MM.1S (cell line): ENCODE measurements at places on chromosomes 7 and 10.

DNA sequence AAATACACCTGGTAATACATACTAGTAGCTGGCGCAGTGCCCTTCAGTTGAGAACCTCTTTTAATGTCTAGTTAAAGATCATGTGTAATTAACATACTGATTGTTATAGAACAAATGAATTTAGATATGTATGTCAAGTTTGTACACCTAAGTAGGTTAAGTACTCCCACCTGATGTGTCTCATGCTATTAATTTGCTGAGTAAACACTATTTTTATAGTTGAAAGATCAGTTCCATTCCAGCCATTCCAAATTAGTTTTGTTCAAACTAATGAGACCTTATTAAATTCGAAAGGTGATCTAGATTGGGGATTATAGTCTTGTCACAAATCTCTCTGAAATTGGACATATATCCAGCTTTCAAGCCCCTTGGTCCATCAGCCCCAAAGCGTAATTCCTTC, 710.0 kb downstream of the LRMDA start:
- H3K4me1 ChIP-seq, result no peaks in the 10 kb centered on the region
- no peak for DNase-seq
- no peaks in the 10 kb centered on the region for H3K27me3 ChIP-seq
- H3K36me3 ChIP-seq, result no peaks in the 10 kb centered on the region
- no peak overlapping the region for H3K4me3 ChIP-seq

DNA sequence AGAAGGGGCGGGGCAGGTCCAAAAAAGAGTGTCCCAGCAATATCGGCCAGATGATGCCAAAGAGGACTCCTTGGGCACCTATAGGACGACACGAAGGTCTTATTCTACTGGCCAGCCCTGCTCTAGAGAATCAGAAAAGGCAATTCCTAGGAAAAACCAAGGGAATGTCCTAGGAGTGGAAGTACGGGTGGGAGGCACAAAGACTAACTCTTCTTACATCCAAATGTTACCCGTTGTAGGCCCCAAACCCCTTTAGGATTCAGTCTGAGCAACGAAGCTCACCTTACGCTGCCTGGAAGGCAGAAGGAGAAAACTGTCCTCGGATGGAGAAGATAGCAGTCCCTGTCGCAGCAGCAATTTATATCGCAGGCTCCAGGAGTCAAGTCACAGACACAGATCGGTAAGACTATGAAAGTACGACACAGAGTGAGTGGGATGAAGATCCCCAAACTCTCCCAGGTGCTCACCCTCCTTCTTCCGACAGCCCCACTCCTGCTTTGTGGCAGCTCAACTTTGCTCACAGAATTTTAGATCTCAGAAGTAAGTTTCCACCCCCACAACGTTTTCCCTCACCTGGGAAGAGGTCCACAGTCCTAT, 558 bp downstream of the TCTN3 start:
- H3K4me3 ChIP-seq, result peak overlapping the region; percentile 97
- H3K27ac ChIP-seq, result peak overlapping the region; percentile 58; the same call in 1 of the 2 replicates
- H3K27me3 ChIP-seq, result no peaks in the 10 kb centered on the region
- no peaks in the 10 kb centered on the region for H3K36me3 ChIP-seq
- DNase-seq, result peak; percentile 14

DNA sequence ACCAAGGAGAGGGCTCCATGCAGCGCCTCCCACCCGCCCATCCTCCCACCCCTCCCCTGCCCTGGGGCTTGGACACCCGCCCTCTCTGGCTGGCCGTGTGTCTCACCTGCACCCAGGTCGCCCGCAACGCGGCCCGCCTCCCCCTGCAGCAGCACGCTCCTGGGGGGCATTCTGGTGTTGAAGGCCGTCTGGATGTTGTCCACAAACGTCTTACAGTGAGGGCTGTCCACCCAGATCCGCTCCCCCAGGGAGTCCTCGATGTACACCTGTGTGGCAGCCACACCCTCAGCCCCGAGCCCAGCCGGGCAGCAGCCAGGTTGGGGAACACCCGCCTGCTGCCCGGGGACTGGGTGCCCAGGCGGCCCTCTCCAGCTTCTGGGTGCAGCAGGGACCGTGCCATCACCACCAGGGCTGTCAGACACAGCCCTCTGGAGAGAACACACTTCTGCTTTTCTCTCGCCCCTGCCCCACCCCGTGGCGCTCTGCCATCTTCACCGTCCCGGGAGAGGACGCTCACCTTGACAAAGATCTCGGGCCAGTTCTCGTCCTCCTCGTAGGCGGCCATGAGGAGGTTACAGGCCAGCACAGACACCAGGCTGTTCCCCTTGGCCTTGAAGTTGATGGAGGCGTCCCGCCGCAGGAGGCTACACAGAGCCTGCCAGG, 4.7 kb downstream of the INTS1 start:
- peaks cover 9% of the 10 kb centered on the region; the same call in 1 of the 2 replicates for H3K4me1 ChIP-seq
- H3K27me3 ChIP-seq, result no peaks in the 10 kb centered on the region
- H3K36me3 ChIP-seq, result no peaks in the 10 kb centered on the region; the same call in 1 of the 2 replicates
- no peak for DNase-seq

DNA sequence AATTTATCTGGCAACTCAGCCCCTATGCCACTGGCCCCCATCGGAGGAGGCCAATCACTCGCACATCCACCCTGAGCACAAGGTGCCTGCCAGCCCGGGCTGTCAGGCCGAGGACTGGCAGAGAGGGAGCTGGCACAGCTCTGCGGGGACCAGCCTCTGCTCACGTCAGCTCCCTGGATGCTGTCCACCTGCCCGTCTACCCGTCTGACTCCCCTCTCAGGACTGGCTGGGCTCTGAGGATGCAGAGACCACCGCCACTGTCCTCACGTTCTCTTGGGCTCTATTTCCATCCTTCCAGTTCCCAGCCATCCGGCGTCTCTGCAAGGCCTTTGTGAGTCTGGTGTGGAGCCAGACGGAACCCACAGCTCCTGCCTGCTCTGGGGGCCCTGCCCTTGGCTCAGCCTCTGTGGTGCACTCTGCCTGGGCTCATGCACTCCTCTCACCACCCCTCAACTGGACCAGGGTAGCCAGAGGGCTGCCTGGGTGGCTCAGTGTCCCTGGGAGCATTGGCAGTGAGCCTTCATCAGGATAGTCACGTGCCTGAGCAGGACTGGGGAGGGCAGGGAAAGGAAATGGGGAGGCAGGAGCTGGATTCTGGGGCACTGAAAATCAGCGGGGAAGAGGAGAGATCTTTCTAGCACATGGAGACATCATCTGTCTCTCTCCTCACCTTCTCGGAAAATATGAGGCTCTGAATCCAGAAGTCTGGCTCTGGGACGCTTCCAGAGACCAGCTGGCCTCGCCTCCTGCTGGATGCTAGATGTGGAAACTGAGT, 38.0 kb upstream of the PCBD1 start:
- H3K4me3 ChIP-seq, result no peak overlapping the region
- DNase-seq, result no peak
- peaks cover 46% of the 10 kb centered on the region for H3K27me3 ChIP-seq
- H3K4me1 ChIP-seq, result no peaks in the 10 kb centered on the region
- H3K36me3 ChIP-seq, result no peaks in the 10 kb centered on the region

DNA sequence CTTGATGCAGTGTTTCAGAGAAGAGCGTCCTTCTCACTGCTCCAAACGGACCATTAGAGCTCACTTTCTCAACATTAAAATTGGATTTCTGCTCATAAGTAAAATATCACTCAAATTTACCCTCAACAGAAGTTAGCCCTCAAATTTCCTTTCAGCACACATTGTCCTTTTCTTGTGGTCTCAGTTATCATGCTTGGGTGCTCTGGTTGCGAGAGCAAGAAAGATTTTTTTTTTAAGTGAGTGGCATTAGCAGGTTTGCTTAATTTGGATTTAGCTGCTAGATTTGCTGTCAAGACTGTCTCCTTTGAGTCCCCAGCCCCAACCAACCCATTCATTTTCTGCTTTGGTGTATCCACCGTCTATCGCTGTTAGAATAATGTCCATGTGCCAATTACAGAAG, 2.6 kb upstream of the CH25H start:
- no peaks in the 10 kb centered on the region for H3K4me1 ChIP-seq
- no peak overlapping the region for H3K27ac ChIP-seq
- H3K36me3 ChIP-seq, result no peaks in the 10 kb centered on the region

DNA sequence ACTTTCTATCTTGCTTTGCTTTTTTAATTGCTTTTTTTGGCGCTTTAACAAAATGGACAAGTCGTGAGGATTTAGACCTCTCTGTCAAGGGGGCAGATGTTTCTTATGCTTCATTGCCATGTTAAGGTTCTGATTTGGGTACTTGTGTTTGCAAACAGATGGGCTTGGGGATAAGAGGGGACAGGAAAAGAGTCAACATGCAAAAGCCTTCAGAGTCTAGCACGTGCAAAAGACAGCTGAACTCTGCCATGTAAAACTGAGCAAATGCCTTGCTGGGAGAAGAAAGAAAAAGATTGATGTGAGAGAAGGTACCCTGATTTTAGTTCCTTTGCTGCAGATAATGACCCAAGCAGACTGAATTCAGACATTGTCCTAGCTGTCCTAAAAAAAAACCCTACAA, 173.1 kb downstream of the KIAA1217 start:
- no peak overlapping the region for H3K4me3 ChIP-seq
- no peak overlapping the region for H3K27ac ChIP-seq
- H3K27me3 ChIP-seq, result no peaks in the 10 kb centered on the region

DNA sequence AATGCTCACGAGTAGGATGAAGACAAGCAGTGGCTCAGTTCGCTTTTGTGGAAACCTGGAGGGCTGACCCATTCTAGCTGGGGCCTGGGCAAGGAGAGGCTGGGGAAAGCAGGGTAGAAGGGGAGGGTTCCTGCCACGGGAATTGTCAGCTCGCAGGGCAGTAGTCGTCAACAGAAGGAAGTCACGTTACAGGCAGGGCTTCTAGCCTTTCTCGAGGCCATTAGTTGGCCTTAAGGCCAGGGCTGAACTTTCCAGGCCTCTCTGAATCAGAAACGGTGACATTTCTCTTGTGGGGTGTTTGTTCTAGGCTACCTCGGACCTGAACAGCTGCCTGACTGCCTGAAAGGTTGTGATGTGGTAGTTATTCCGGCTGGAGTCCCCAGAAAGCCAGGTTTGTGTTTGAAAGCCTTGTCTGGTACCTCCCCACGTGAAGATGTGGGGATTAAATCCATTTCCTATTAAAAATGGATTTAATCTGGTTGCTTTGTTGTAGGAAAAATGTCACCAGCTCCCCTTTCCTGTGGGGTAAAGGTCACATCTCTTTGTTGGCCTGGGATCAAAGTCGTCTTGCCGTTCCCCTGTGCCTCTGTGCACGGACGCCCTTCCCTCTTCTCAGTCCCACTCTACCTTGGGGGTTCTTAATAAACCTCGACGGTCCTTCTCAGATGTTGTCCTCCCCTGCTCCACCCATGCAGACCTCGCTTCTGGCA, 9.4 kb downstream of the MDH2 start:
- H3K27ac ChIP-seq, result no peak overlapping the region
- H3K4me3 ChIP-seq, result no peak overlapping the region
- no peaks in the 10 kb centered on the region for H3K27me3 ChIP-seq
- H3K36me3 ChIP-seq, result peaks cover 12% of the 10 kb centered on the region; the same call in 1 of the 2 replicates

DNA sequence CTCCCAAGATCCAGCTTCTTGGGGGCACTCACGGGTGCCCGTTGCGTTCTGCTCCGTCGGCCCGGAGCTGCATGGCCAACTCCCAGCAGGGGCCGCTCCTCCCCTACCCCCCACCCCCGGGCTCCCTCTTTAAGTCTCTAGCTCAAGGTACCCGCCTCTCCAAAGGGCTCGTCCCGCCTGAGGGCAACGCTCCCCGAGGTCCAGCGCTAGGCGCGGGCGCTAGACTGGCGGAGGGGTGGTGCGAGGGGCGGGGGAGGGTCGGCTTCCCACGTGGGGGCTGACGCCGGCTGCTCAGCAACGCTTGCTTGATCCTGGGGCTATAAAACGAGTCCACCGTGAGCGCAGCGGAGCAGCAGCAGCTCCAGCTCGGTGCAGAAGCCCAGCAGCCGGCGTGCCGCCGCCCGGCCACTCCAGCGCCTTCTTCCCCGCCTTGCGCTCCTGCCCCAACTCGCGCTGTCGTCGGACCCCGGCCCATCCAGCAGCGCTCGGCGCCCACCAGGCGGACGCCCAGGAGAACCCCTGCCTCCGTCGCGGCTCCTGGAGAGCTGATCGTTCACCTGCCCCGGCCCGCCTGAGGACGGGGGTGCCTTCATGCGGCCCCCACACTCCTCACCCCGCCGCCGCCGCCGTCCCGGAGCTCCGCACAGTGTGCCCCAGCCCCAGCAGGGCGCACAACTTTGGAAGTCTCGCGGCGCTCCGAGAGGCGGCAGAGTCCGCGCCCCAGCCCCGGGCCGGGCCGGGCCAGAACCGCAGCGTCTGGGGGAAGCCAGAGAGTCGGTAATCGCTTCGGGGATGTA, at the start of gene ADRA2A:
TSS of gene ADRA2A (plus strand) at position 348 of the 797 bp plus-strand sequence. CDS start 968 bp downstream, outside the sequence.
- H3K36me3 ChIP-seq, result no peaks in the 10 kb centered on the region
- H3K4me1 ChIP-seq, result no peaks in the 10 kb centered on the region
- no peaks in the 10 kb centered on the region for H3K27me3 ChIP-seq
- peak within 1 kb of the TSS; percentile 60 for H3K4me3 ChIP-seq
- H3K27ac ChIP-seq, result no peak within 1 kb of the TSS

DNA sequence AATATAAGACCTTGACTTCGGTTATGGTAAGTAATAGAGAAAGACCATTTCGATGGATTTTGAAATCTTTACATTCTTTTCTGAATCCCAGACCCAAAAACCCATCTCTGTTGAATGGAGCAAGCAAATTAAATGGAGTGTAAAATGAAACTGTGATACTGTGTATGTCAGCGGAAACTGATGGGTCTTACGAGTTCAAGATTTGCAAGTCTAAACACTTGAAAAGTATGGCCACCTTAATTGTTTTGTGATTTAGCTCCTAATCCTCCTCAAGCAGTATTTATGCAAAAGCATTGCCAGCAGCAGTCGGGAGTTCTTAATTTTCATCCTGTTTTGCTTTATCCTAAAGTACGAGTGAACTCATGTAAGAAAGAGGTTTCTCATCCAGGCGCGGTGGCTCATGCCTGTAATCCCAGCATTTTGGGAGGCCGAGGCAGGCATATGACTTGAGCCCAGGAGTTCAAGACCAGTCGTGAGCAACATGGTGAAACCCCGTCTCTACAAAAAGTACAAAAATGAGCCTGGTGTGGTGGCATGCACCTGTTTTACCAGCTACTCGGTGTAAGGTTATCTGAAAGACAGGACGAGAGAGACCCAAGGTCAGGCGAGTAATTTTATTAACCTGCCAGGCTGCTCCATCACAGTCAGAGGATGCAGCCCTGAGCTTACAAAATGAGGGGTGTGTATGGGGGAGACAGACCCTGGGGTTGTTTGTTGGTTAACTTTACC, 5.8 kb upstream of the DHTKD1 start:
- no peak for DNase-seq
- no peaks in the 10 kb centered on the region for H3K27me3 ChIP-seq
- no peak overlapping the region for H3K27ac ChIP-seq
- no peak overlapping the region for H3K4me3 ChIP-seq
- no peaks in the 10 kb centered on the region for H3K4me1 ChIP-seq

DNA sequence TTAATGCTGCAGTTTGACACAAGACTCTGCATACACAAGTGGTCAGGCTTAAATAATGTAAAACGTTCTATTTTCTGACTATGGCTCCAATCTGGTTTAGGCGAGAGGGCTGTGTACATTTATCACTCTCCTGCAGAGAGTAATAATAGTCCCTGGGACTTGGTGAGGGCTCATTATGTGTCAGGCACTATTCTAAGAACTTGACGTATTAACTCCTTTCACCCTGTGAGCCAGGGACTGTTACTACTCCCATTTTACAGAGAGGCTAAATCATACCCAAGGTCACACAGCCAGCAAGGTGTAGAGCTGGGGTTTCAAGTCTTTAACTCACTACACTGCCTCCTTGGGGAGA, 187.2 kb upstream of the LYZL2 start:
- DNase-seq, result no peak
- no peaks in the 10 kb centered on the region for H3K27me3 ChIP-seq
- no peaks in the 10 kb centered on the region for H3K36me3 ChIP-seq
- H3K4me1 ChIP-seq, result peaks cover 27% of the 10 kb centered on the region
- H3K4me3 ChIP-seq, result no peak overlapping the region
- H3K27ac ChIP-seq, result no peak overlapping the region

- H3K27ac ChIP-seq, result no peak overlapping the region
- peaks cover 19% of the 10 kb centered on the region; the same call in 1 of the 2 replicates for H3K4me1 ChIP-seq
- DNase-seq, result peak; percentile 39
- H3K27me3 ChIP-seq, result no peaks in the 10 kb centered on the region
- peaks cover 4% of the 10 kb centered on the region; the same call in 1 of the 2 replicates for H3K36me3 ChIP-seq
Observed at GRCh38 chr7:112452102-112452888, 2.0 kb downstream of the IFRD1 start.
